Left renal cortex interstitium (tissue), 4 donors: ENCODE measurements at places on chromosomes 6 and 20.

GRCh38 chr6:34022250-34022872, 123.5 kb downstream of the GRM4 start:
- DNase-seq = no peak

DNA sequence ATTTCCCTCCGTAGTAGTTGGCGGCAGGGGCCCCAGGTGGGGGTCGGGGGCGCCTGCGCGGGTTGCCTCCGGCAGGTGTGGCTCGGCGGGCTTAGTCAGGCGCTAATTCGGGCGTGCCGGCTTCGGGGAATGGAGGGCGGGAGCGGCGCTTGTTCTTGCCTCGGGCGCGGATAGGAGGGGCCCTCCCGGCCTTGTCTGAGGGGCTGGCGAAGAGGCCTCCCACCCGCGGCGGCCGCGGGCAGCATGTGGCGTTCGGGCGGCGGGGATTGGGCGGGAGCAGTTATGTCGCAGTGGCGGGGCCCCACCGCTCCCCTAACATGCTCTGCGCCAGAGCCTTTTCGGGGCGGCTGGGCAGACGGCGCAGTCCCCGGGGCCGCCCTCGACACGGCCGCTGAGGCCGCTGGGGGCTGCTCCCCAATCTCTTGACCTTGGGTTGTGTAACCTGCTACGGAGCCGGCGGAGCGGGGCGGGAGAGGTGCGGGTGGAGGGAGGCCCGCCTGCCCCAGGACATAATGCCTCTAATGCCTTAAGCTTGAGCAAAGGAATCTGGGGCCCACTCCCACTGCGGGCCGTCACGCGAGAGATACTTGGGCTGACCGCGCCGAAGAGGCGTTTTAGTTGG, 1.1 kb downstream of the AMD1 start:
- DNase-seq = no peak

DNA sequence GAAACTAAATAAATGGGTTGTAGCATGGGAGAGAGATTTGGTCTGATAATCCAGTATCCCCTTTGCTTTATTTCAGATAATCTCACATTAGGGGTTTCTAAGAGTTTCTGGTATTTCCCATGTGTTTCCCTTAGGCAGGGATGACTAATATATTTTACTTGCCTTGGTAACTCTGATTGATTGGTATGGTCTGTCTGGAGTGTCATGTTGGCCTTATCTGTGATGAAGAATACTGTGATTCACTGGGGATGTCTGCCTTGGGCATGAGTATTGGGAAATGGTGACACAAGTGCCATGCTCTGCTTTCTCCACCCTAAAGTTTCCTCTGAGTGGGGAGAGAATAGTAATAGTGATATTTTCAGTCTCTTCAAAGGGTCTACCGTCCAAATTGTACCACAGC, 10.1 kb downstream of the SLC22A2 start:
- no peak for DNase-seq

DNA sequence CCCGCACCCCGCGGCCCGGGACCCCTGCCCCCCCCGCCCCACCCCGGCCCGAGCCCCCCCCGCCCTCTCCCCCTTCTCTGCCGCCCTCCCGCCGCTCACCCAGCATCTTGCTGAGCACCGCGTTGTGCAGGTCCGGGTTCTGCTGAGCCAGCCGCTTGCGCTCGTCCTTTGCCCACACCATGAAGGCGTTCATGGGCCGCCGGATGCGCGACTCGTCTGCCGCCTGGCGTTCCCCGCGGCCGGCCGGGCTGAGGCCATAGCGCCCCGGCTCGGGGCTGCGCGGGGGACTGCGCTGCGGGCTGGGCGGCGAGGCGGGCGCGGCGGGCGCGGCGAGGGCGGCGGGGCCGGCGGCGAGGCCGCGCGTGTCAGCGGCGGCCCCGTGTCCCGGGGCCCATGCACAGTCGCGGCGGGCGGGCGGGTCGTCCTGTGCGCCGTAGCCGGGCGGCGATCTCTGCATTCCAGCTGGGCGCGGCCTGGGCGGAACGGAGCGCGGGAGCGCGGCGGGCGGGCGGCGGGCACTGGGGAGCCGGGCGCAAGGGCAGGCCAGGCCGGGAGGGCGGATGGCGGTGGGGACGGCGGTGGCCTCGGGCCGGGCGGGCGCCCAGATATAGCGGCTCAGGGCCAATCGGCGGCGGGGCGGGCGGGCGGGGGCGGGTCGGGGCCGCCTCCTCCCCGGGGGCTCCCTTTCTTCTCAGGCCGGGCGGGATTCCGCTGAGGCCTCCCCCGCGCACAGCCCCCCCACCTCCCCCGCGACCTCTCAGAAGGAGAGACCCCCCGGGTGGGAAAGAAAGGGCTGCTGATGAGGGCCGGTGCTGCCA, at the start of gene SOX18:
TSS of gene SOX18 (minus strand) at position 580 of the 818 bp plus-strand sequence. CDS start at position 457, 123 bp downstream.
- no peak for DNase-seq

GRCh38 chr6:125512621-125513020, 210.9 kb upstream of the HDDC2 start:
- no peak for DNase-seq

- DNase-seq = no peak
Observed at GRCh38 chr6:41167173-41167963, 4.5 kb upstream of the TREM2 start.

GRCh38 chr6:25833136-25833535, 1.3 kb upstream of the SLC17A1 start:
- no peak for DNase-seq

GRCh38 chr6:151534576-151534975, 40.8 kb downstream of the CCDC170 start:
- DNase-seq = no peak

- DNase-seq = no peak
Observed at GRCh38 chr6:72643214-72643613, 21.4 kb downstream of the KCNQ5 start.

- no peak for DNase-seq
Observed at GRCh38 chr20:34061695-34062094, 50.3 kb downstream of the EIF2S2 start.

DNA sequence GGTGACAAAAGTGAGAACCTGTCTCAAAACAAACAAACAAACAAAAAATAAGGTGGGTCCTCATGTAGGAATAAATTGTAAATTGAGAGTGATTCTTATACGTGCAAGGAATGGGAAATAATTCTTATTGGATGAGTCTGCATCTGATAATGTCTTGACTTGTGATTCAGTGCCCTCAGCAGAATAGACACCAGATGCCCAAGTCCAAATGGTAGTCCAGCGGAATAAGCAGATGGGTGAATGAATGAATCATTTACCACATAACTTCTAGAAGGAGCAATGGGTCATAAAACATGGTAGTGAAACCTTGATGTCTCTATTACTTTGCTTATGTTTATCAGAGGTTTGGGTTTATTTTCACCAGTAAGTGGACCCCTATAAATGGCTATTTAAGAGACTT, 747.7 kb downstream of the PHF3 start:
- DNase-seq = no peak

GRCh38 chr6:39344821-39345280, 22.3 kb upstream of the KCNK16 start:
- no peak for DNase-seq

GRCh38 chr6:91117550-91117949, 530.7 kb upstream of the MAP3K7 start:
- no peak for DNase-seq

DNA sequence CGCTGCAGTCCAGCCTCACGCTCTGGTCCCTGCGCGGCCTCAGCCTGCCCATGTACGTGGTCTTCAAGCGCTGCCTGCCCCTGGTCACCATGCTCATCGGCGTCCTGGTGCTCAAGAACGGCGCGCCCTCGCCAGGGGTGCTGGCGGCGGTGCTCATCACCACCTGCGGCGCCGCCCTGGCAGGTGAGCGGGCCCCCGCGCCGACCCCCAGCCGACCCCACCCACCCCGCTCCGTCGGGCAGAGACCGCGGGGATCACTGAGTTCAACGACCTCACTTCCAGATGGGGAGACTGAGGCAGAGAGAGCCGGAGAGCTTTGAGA, 545 bp downstream of the SLC35D3 start:
- no peak for DNase-seq

- no peak for DNase-seq
Observed at GRCh38 chr20:22684763-22685443, 100.5 kb upstream of the FOXA2 start.

- no peak for DNase-seq
Observed at GRCh38 chr6:142602972-142603371, 301.2 kb downstream of the ADGRG6 start.

DNA sequence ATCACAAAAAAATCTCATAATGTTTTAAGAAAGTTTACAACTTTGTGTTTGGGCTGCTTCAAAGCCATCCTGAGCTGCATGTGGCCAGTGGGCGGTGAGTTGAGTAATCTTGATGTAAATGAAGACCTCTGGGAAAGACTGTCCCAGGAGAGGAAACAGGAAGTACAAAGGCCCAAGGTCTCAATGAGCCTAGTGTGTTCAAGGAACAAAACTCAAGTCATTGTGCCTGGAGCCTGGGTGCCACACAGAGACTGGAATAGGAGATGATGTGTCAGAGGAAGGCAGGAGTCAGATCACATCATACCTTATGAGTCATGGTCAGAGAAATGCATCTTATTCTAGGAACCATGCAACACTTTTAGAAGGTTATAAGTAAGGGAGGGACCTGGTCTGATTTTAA, 51.5 kb downstream of the COL19A1 start:
- no peak for DNase-seq

- DNase-seq = no peak
Observed at GRCh38 chr6:25277857-25278256, 1.3 kb upstream of the CARMIL1 start.

GRCh38 chr20:36085686-36086267, 68.8 kb upstream of the EPB41L1 start:
- DNase-seq = no peak

DNA sequence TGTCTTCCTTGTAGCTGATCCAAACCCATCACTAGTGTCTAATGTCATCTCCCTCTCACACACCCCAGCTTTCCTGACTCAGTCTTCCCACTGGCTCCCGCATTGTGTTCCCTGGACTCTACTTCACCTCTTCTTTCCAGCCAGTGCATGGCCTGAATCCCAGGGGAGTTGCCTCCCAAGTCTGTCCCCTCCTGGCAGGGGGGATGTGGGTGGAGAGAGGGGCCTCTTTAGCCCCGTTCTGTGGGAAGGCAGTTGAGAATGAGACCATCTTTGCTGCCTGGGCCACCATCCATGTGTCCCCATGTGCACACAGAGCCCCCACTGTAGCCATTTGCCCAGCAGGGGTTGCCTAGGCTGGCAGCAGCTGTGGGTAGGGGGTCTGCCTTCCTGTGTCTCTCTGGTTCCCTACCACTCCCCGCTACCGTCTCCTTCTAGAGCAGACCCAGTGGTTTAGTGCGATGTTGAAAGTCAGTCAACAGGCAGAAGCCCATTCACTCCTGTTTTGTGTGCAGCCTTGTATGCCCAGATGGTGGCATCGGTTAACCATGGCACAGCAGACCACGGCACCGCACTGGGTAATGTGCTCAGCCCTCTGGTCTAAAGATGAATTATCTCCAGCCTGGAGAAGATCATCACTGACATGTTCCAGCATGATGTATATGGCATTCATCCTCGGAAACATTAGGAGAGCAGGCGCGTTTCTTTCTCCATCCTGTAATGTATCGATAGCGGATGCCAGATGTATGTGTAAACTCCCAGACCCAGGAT, 178.8 kb upstream of the SNX9 start:
- DNase-seq = no peak

- DNase-seq = no peak
Observed at GRCh38 chr6:64170316-64170715, 534.7 kb downstream of the PHF3 start.

GRCh38 chr20:59147586-59147985, 16.0 kb upstream of the ZNF831 start:
- no peak for DNase-seq

GRCh38 chr20:37943501-37944455, 40.9 kb downstream of the VSTM2L start:
- DNase-seq = no peak

GRCh38 chr6:14530385-14530784, 412.8 kb downstream of the CD83 start:
- DNase-seq = no peak

- peak; percentile 78 for DNase-seq
Observed at GRCh38 chr6:134097114-134097707, 44.8 kb upstream of the SLC2A12 start.

DNA sequence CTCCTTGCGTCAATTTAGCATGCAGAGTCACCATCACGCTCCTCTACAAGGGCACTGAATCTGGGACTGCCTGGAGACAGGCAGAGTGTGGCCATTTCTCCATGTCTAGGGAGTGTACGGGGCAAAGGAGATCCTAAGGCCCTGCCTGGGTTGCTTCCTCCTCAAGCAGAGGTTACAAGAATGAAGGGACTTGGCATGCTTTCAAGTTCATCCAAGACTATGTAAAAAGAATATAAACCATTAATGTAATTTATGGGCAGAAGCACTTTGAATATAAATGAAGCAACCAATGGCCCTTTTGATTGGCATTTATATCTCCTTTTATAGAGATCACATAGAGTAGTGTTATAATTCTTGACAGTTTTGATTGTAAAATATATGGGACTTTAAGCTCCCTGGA, 137.5 kb downstream of the BTBD3 start:
- DNase-seq = no peak

GRCh38 chr6:120411394-120411793, 922.9 kb downstream of the TBC1D32 start:
- DNase-seq = no peak

DNA sequence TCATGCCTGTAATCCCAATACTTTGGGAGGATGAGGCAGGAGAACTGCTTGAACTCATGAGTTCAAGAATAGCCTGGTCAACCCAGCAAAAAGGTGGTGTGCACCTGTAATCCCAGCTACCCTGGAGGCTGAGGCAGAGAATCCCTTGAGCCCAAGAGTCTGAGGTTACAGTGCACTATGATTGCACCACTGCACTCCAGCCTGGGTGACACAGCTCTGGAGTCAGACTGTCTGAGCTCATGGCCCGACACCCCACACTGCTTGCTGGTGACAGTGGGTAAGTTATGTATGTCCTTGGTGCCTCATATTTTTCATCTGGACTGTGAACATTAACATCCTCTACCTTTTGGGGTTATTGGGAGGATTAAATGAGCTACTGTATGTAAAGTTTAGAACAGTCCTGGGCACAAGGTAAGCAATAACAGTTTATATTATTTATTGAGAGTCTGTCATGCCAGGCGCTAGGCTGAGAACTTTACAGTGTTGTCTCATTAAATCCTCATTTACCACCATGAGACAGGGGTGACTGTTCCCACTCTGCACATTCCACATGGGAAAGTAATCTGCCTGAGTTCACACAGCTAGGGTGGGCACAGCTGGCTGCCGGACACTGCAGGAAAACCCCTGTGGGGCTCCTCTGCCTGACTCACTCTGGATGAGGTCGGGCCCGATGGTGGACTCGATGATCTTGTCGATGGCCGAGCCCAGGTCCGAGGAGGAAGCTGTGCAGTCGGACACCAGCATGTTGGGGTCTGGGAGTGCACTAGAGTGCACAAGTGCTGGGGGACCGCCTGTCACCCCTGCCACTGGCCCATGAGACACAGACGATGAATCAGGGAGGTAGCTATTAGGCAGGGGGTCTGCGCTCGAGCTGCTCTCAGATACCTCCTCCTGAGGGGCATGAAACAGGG, 2.9 kb downstream of the ZNF335 start:
- no peak for DNase-seq

DNA sequence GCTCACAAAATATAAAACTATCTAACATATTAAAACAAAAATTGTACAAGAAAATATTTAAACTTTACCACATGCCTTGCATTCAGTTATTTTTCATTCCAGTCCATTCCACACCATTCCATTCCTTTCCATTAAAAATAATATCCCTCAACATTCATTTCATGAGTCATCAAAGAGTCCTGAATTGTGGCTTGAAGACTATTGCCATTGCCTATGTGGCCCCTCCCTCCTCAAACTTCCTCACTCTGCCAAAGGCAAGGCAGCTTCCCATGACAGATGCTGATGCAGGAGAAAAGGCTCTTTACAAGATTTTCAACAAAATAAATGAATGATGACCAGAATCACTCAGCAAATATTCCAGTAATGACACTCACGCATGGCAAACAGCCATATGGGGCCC, 31.7 kb downstream of the IL20RA start:
- DNase-seq = no peak
